Amygdala (tissue), 56 donors: ENCODE measurements at places on chromosomes 5 and 9.

DNA sequence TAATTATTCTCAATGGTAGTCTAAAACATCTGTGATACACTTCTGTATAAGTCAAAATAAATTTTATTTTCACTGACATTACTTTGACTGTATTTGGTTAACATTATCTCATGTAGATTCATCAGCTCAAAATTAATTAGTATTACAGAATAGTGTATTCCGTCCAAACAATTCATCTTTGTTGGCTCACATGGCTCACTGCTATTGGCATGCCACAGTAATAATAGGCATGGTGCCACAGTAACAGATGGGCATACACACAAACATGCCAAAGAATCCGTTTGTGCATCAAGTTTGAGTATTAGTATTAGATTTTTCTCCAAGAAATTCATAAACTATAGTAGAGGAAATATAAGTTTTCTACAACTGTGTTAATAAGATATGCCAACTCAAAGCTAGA lies 14.2 kb downstream of the AP3B1 start:
- no peak for DNase-seq

DNA sequence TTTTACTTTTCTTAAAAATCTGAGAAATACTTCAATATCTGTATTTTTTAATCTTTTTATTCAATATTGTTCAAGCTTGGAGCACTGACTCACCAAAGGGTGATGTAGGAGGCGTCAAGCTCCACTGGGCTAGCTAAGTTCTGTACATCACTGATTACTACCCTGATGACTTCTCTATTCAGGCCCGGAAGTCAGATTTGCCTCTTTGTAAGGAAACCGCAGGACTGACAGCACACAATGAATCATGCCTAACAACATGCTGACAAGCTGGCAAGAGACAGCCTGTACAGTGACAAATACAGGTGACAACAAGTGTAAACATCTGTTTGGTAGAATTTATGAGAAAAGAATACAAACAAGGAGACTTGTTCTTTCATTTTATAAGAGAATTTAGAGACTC lies 627.9 kb upstream of the RORB start:
- no peak for DNase-seq

GRCh38 chr9:112234779-112235178 lies 59.7 kb upstream of the SUSD1 start:
- DNase-seq: no peak

GRCh38 chr5:65394087-65394486 lies 87.6 kb downstream of the ADAMTS6 start:
- DNase-seq: no peak

DNA sequence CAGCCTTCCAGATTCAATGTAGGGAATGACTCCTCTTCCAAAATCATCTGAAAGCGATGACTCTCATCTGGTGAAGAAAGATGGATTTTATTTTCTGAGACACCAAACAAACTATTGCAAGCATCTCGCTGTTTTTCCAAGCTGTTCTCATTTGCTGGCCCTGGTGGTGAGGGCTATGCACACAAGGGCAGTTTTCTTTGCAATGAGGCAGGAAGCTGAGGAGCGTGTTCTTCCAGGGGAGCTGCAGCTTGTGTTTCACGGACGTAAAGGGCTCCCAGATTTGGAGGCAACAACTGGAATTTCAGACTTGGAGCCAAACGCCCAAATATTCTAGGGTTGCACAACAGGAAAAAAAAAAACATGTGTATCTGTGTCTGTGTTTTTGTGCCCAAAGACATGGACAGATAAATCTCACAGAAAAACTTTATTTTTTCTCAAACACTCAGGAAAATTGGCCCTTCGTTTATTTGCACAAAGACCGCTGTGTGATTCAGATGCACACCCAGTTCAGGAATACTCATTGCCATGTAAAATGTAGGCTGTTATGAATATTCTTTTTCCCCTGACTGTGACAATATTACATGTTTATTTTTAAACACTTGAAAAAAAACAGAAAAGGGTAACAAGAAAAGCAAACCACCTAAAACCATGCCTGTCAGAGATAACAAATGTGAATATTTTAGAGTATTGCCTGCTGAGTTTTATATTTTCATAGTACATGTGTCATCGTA lies 151.3 kb downstream of the GAS1 start:
- DNase-seq: no peak

- no peak for DNase-seq
Measured at GRCh38 chr5:28748446-28748845, 1710.1 kb upstream of the CDH9 start.

- no peak for DNase-seq
Measured at GRCh38 chr5:81181576-81182316, 51.4 kb upstream of the CKMT2 start.

GRCh38 chr9:112771359-112772214 lies 21.0 kb downstream of the SNX30 start:
- no peak for DNase-seq
